Ascending aorta (tissue), 2 donors: ENCODE measurements at places on chromosomes 5 and 9. TPM values are rescaled to one million over a fixed set of nuclear protein-coding genes. Genes with fewer than 3 reads are reported as not detected.

MCIDAS gene
- not detected for total RNA-seq

GLRA1 gene
- total RNA-seq = not detected

DNA sequence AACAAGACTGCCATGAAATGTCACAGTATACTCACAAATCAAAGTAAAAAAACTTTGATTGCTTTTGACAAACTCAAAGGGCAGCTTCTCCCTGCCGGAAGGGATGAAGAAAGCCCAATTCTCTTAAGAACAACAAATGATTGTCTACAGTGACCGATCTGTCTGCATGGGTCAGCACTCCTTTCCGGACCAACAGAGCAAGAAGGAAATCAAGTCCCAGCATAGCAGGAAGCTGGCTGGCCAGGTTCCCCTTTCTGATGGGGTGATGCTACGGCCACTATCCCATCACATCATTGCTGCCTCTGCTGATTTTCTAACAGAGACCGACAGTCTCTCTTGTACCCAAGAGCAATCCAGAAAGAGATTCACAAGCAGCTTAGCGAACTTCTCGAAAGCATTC is 692 bp downstream of the C1QTNF3 start:
- DNase-seq = no peak

- DNase-seq = no peak
Measured at GRCh38 chr9:74117731-74118130, 379.4 kb upstream of the RORB start.

GRCh38 chr9:20023961-20024571 is 235.2 kb upstream of the SLC24A2 start:
- no peak for DNase-seq
